ENCODE measurements at places on chromosomes 2 and 18.

DNA sequence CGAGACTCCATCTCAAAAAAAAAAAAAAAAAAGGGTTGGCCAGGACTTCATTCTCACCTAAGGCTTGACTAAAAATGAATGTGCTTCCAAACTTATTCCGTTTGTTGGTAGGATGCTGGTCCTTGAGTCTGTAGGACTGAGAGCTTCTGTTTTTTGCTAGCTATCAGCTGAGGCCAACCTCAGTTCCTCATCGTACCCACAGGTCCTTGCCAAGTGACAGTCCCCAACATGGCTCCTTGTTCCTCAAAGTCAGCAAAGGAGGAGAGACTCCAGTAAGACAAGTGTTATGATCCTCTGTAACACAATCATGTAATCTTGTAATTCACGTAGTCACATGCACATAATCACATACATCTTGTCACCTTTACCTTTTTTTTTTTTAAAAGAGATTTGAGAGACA, 37.0 kb downstream of the HAUS1 start:
- DNase-seq = no peak

DNA sequence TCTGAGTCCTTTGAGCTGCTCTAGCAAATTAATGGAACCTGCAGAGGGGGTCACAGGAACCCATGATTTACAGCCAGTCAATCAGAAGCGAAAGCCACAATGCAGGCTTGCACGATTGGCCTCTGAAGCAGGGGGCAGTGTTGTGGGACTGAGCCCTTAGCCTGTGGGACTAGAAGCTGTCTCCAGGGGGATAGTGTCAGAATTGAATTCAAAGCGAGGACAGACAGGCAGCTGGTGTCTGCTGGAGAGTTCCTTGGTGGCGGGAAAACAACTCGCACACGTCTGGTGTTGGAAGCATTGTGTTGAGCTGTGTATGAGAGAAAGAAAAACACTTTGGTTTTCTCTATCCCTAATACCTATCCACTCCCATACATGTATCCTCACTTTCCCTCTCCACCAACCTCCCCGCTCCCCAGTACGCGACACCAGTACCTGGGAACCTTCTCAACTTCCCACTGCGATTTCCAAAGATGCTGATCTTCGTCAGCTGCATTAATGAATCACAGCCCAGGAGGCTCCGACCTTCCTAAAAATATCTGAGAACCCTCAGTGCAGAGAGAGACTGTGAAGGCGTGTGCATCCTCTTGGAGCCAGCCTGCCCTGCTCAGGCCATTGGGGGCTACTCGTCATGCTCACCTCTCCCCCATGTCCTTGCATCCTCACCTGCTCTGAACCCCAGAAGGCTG, 88.2 kb downstream of the HS1BP3 start:
- DNase-seq = no peak

DNA sequence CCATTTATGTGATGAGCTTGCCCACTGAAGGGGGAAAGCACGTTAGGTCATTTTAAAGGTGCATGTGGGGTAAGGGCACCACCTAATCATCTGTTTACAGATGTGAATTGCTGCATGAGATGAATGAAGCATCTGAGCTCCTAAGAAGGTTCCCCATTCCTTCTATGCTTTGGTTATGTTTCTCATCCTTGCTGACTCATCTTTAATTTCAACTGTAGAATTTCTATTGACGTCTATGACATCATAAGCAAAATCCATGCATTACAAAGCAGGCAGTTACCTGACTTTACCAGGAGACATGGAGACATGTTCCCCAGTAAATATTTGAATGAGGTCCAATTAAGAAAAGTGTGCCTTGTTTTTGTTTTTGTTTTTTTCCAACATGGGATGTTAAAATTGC, 2.8 kb downstream of the SNTG2 start:
- no peak for DNase-seq

DNA sequence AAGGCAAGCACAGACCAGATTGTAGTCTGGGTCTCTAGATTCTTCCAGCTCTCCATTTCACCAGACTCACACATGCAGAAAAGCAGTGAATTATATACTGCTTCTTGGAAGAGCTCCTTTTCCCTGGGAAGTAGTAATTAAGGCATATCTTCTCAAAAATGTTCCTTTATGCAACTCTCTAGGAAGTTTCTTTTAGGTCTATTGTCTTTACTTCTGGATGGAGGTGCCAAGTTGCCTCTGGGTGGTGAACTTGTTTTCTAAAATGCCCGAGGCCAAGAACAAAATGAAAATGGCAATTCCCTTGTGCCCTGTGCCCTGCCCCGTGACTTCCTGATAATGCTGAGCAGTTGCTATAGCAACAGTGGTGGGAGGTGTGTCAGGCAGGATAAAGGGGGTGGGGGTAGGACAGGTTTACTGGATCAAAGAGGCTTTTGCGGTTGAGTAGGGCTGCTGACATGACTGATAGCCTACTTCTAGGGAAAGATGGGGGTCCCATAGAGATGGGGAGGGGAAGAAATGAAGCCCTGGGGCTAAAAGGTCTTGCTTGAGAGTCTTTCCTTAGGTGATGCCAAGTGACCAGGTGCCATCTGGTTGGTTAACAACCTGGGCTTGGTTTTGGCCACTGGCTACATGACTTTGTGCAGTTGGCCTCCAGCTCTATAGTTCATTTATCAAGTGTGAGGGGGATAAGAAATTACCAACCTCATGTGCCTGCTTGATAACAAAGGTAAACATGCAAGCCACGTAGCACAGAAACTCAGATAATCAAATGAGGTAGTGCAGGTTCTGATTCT, 11.8 kb downstream of the IGFBP2 start:
- no peak for DNase-seq

DNA sequence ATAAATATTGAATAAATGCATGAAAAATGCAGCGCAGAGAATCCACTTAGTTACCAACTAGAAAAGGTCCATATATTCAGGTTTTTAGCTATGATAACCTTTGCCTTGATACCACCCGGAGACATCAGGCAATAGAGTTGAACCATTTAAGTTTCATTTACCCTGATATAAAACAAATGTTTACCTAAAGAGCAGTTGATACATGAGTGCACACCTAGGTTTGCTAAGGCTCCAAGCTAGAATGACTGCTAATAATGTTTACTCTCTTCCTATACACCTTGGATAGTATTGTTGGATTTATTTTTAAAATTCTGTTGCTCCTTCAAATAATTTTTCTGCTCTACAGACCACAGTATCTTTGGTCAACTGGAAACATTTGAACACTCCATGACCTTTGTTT, 1463.6 kb downstream of the LRP1B start:
- no peak for DNase-seq

GRCh38 chr2:195473862-195474261, 183.2 kb upstream of the SLC39A10 start:
- DNase-seq = no peak

DNA sequence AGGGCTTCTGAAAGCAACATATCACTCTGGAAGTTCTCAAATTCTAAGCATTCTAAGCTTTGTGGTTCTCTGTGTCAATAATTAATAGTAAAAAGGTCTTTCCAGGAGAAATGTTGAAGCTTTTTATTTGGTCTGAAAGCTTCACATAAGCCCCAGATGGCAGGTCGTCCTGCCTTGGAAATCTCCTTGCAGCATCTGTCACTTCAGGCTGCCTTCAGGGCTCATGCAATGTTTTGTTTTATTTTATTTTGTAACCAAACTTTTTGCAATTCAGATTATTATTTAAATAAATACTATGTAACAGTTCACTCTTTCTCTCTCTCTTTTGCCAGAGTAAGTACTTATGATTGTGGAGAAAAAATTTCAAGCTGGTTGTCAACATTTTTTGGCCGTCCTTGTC, 46.7 kb upstream of the FHOD3 start:
- DNase-seq = no peak

GRCh38 chr2:30236591-30237238, 5.4 kb downstream of the LBH start:
- DNase-seq = no peak

- no peak for DNase-seq
These were observed 156.4 kb upstream of the GALNT13 start for GRCh38 chr2:153715218-153715850.

GRCh38 chr2:159201360-159202063, 85.0 kb downstream of the WDSUB1 start:
- no peak for DNase-seq

DNA sequence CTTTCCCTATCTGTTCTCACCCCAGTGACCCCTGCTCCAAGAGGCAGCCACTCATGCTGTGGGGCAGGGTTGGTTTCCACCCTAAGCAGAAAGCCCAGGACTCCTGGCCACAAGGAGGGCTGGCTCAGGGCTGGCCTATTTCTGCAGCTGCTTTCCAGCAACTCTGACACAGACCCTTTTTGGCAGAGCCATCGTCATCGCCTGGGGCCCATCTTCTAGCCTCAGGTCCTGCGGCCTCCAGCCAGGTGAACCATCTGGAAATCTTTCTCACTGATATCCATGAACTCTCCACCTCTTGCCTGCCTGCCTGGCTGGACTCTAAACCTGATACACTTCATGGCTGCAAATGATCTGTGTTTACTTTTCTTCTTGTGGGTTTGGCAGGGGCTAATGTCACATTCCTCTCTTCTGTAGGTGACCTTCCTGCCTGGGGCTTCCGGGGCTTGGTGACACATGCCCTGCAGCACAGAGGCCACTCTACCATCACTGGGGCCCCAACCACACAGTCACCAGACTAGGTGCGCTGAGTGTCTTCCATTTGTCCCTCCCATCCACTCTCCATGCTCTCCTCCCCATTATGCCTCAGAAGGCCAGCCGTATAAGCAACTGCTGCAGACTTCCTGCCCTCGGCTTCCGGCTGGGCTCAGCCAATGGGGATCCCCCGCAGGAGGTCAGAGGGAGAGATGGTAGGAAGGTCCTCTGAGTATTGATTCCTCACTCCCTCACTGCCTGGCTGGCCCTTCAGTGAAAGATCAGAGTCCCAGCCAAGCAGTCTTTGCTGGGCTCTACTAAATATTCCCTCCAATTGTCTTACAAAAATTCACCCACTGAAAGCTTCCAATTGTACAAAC, 9.7 kb upstream of the COPS8 start:
- no peak for DNase-seq

- DNase-seq = no peak
These were observed 8.3 kb downstream of the NEMP2 start for GRCh38 chr2:190526105-190526750.

- no peak for DNase-seq
These were observed 20.8 kb upstream of the CIDEA start for GRCh38 chr18:12233378-12233777.

- peak; percentile 23 for DNase-seq
These were observed 8.8 kb downstream of the GKN2 start for GRCh38 chr2:68943581-68944568.

DNA sequence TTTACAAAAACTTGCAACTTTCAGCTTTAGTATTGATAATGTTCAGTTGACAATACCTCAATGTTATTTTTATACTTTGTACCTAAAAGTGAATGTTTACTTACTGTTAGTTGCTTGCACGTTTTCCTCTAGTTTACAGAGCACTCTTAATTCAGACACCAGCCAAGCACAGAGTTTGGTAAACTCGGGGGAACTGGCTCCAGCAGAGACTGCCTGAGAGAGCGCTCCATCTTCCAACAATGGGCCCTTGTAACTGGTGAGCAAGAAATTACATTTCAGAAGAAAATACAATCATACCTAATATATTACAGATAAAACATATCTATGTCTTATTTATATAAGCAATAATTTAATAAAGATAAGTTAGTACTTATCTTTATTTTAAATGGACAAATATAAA, 3.7 kb downstream of the FAM98A start:
- DNase-seq = no peak

- DNase-seq = peak; percentile 7
These were observed 253.8 kb downstream of the TGIF1 start for GRCh38 chr18:3703732-3704176.

DNA sequence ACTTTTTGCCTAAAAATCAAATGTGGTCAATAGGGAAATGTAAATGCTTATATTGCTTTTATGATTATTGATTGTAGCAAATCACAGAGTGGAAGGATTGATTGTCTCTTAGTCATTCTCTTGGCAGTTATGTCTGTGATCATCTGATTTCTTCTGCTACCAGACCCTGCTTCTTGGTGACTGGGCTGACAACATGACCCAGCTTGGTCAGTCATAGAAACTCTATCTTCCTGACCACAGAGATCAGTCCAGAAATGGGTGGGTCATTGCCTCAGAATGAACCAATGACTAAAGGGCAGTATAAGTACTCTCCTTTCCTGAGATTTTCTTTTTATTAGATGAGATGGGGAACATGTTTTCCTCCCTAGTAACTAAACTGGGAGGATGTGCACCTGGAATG, 87.6 kb downstream of the MAIP1 start:
- no peak for DNase-seq

- no peak for DNase-seq
These were observed 307.8 kb downstream of the LRRTM1 start for GRCh38 chr2:79996709-79997108.

- no peak for DNase-seq
These were observed 304.6 kb downstream of the PARD3B start for GRCh38 chr2:204849892-204850291.

- DNase-seq = no peak
These were observed 182.3 kb downstream of the INO80D start for GRCh38 chr2:205903549-205904129.

GRCh38 chr2:197888321-197888720, 83.9 kb downstream of the PLCL1 start:
- no peak for DNase-seq

DNA sequence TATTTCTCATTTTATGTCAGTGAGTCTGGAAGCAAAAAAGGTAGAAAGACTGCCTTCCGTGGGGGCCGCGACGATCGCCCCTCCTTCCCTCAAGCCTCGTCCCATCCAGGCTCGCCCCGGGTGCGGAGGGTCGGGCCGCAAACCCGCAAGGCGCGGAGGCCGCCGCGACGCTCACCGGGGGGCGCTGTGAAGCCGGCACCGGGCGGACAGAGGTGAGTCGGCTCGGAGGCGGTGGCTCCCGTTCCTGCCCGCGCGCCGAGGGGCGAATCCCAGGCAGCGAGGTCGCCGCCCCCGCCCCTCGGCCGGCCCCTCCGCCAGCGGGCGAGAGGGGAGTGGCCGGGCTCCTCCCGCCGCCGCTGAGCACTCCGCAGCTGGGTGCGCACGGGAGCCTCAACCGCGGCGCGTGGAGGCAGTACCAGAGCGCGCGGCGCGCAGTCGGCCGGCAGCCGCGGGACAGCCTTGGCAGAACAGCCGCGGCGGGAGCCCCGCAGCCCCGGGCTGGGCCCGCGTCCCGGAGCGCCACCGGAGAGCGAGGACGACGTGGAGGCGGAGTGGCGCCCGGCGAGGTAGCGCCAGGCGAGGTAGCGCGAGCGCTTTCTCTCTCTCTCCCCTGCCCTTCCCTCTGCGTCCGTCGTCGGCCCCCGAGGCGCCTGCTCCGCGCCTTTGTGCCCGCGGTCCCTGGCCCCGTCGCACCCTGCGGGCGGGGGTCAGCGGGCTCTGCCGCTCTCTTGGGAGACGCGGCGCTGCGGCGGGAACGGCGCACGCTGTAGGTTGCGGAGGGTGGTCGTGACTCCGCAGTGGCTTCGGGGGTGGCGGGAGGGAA, at the start of gene MYO1B:
Gene MYO1B (plus strand): TSS at position 359 of the 823 bp plus-strand sequence. CDS start 31,492 bp downstream, outside the sequence.
- peak; percentile 67 for DNase-seq
